ENCODE measurements at places on chromosomes 6 and 20.

DNA sequence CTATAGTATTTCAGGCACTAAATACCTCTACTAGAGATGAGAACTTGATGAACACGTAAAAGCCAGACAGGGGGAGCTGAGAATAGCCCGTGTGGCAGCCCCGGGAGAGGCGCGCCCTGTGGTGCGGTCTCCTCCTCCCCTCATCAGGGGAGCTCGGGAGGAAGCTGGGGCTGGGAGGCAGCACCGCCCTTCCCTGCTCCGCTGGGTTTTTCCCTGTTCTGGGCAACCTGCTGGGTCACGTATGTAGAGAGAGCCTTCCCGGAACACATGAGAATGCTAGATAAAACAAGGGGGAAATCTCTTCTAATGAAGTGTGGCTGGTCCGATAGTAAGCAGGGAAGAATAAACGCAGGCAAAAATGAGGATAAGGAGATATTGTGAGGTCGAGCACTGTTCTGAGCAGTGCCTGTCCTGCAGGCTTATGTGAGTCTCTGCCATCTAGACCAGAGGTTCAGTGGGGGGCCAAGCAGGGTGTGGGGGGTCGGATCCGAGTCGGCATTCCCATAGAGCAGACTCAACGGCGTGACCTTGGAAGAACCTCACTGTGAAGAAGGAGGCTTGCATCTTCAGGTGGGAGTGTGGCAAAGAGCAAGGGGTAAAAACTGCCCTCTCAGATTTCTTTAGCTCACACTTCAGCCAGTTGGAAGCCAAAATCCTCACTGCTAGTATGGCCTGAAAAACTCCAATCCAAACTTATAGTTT, 13.4 kb upstream of the RPS6KA2 start:
- no peak for DNase-seq

DNA sequence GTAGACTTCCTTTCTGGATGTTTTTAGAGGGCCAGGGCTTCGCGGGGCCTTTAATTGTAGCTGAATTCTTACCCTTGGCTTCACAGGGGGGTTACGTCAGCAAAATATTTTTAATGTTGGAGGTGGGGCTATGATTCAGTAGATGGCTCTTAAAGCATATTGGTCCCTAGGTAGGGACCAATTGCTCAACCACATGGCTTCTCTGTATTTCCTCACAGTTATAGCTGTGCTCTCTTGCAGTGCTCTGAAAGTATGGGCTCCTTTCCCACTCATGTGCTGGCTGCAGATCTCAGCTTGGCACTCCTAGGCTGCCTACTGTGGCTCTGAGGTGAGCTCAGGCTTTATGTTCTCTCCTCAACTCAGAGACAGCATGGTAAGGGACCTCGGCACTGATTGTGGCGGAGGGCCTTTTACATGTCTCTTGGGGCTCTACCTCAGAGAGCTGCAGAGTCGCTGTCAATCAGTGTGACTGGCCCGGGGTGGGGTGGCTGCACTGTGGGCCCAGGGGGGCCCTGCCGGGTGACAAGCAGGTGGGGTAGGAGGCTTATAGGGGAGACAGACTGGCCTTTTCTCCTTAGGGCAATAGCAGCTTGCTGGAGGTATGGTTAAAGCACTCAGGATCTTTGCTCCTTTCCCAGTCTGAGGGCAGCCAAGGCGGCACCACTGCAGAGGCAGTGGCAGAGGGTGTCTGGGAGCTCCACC, 318.0 kb downstream of the DOK5 start:
- DNase-seq: no peak

GRCh38 chr6:152107973-152108372, 300.5 kb downstream of the ESR1 start:
- no peak for DNase-seq

DNA sequence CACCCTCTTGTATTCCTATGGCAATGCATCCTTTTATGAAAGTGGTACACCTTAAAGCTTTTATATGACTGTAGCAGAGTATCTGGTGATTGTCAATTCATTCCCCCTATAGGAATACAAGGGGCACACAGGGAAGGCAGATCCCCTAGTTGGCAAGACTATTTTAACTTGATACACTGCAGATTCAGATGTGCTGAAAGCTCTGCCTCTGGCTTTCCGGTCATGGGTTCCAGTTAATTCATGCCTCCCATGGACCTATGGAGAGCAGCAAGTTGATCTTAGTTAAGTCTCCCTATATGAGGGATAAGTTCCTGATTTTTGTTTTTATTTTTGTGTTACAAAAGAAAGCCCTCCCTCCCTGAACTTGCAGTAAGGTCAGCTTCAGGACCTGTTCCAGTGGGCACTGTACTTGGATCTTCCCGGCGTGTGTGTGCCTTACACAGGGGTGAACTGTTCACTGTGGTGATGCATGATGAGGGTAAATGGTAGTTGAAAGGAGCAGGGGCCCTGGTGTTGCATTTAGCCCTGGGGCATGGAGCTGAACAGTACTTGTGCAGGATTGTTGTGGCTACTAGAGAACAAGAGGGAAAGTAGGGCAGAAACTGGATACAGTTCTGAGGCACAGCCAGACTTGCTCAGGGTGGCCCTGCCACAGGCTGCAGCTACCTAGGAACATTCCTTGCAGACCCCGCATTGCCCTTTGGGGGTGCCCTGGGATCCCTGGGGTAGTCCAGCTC, 292.1 kb downstream of the ESR1 start:
- no peak for DNase-seq

GRCh38 chr6:109039795-109040194, 54.9 kb downstream of the SESN1 start:
- no peak for DNase-seq

GRCh38 chr6:21508753-21509152, 84.8 kb upstream of the SOX4 start:
- DNase-seq: no peak

GRCh38 chr6:73978330-73978729, 282.3 kb downstream of the CD109 start:
- no peak for DNase-seq

DNA sequence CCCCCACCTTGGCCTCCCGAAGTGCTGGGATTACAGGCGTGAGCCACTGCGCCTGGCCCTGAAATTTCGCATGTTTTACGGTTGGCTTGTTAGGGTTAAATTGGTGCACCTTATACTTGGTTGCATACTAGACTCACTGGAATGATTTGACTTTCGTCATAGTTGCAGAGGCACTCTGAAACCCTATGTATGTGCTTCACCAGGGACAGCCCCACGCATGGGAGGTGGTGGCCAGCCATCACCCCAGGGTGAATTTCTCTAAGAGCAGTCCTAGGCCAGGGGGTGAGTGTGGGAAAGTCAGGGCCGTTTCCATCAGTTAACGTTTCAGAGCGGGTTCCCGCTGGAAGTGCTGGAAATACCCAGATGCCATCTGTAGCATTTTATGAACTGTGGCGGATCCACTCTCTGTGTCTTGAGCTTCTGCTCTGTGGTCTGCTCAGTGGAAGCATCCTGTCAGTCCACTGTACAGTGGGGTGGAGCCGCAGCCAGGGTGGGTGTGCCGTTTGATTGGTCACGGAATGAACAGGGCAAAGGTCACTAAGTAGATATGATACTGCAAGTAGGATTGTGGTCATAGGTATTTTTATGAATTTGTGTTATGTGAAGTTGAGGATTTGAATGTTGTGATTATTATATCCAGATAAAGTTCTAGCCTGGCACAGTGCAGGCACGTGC, 13.2 kb downstream of the DNAJC5 start:
- no peak for DNase-seq

GRCh38 chr6:111030008-111031007, 48.5 kb downstream of the RPF2 start:
- DNase-seq: no peak

DNA sequence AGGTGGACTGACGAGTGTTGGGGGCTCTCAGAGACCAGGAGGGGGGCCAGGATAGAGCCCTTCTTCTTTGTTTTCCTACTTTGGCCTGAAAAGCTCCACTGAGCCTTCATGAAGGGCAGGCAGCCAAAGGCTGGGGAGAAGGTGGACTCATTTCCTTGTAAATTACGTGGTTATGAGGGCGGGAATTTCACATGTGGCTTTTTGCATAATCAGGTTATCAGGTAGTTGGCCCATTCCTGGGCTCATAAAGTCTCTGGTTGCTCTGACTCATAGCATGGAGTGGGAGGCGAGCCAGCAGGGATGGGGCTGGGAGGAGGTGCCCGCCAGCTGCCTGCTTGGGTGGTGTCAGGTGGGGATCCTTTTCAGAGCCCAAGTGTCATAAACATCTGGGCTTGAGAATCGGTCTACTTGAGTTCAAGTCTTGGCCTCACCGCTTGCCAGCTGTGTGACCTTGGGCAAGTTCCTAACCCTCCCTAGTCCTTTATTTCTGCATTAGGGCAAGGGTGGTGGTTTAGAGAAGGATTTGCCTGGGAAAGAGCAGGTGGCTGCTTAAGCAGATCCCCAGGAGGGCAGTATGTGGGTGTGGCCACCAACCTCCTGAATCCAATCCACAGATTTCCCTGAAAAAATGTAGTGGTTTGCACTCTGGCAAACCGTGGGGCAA, 26.5 kb upstream of the RNF24 start:
- DNase-seq: no peak

DNA sequence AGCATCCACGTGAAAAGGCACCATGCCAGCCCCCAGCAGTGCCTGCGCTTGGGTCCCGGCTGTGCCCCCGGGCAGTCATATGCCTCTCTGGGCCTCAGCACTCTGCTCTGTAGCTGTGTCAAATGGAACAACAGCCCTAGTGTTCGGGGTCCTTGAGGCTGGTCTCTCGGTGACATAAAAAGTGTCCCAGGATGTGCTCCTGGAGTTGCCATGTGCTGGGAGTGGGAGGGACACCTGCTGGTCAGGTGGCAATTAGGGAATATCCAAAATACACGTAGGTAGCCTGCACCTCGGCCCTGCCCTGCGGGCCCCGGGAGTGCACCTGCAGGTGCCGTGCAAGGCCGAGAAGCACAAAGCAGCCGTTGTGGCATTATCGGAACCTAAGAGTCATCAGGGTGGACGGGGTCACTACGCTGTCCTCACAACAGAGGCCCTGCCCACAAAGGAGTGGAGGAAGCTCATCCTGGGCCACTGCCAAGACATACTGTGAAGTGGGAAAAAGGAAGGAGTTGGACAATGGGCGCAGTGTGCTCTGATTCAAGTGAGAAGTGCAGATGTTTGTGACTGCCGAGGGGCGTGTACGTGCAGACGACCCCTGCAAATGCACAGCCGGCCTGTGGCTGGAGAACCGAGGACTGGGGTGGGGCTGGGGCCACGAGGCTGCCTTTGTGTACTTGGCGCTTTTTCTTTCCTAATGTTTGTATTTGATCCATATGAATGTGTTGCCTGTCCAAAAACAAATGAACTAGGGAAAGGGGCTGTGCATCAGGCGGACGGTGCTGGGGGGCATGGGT, 24.6 kb downstream of the SLCO4A1 start:
- no peak for DNase-seq

DNA sequence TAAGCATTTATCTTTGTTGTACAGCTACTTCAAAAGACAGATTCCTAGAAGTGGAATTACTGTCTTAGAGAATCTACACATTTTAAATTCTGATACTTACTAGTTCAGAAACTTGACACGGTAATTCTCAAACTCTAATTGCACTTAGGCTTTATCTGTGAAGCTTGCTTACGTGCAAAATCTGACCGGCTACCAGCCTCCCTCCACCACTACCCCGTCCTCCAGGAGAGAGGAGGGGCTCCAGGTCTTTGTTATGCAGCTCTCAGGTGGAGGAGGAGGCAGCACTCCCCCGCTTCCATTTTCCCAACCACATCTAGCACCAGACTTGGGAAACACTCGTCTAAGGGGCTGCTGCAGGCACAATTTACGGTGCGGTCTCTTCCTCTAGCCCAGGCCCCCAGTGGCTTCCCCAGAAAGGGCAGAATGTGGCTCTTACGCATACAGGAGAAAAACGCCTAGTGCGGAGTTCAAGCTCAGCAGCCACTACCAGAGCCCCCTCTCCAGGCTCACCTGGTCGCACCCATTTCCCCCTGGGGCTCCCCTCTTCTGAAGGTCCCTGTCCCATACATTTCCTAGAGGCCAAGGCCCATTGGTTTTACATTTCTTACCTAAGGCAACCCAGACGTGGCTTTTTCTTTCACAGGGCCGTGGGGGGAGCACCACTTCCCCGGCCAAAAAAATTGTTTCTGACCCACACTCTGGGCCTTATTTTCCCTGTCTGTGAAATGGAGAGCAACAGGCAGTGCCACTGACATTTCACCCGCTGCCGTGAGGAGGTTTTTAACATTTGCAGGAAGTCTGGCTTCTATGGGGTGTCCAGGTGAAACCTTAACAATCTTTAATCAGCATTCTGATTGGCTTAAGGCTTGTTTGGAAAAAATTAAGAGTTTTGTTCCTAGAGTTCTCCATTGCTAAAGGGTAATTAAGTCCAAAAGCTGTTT, 1.6 kb upstream of the TGIF2 start:
- DNase-seq: no peak

DNA sequence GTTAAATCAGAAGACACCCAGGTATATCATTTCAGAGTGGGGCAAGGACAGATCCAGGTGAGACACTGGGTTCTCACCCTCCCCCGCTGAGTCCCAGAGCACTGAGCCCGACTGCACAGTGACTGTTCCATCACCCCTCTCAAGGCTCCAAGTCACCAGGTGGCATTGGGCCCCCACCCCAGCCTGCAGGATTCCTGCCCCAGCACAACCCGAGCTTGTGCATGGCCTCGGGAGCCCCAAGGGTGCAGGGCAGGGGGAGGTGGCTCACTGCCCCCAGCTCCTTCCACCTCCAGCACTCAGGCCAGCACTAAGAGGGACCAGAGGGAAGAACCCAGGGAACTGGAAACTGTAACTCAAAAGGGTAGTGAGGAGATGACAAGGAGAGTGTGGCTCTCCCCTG, 39.3 kb upstream of the CST5 start:
- DNase-seq: no peak

- no peak for DNase-seq
Measured at GRCh38 chr6:165484178-165484889, 174.9 kb upstream of the C6orf118 start.

- DNase-seq: no peak
Measured at GRCh38 chr20:32943490-32944052, 60.7 kb downstream of the SUN5 start.
